ENCODE measurements at places on chromosomes 16 and 17. TPM values are rescaled to one million over a fixed set of nuclear protein-coding genes. Genes with fewer than 3 reads are reported as not detected.

DNA sequence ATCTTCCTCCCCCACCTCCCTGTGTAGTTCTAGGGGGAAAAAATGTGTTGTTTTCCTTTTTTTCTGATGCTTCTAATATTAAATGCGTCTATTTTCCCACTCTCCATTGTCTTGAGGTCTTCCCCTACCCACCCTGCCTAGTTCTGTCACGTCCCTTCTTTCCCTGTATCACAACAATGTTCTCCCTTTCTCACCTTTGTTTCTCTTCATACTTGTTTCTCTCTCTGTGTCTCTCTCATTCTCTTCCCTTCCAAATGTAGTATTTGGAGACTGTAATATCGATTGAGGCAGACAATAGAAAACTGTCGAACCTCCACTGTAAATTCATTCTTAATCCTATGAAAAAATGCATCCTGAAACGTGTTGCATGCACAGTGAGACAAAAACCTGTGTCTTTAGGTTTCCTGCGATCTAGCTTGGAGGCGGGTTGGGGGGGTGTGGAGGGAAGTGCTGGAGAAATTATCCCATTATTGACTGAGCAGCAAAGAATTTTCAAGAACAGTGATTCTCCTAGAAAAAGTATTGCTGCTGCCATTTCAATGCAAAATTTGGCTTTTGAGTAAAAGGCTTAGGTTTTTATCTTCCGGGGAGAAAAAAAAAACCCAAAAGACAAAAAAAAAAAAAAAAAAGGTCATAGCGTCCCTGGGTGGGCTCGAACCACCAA lies 1.3 kb upstream of the PSMB3 start:
- peak; percentile 74 for DNase-seq
- peaks cover 36% of the 10 kb centered on the region for H3K4me1 ChIP-seq
- peaks cover 92% of the 10 kb centered on the region for H3K36me3 ChIP-seq
- H3K27ac ChIP-seq, result peak overlapping the region; percentile 85
- peak overlapping the region; percentile 78 for H3K4me3 ChIP-seq

The MED31 gene
- total RNA-seq, result 19.9 TPM

GRCh38 chr16:73433731-73434307 lies 385.9 kb upstream of the ZFHX3 start:
- H3K36me3 ChIP-seq, result no peaks in the 10 kb centered on the region
- DNase-seq, result no peak
- H3K4me3 ChIP-seq, result no peak overlapping the region
- H3K27ac ChIP-seq, result no peak overlapping the region
- no peaks in the 10 kb centered on the region for H3K4me1 ChIP-seq

GRCh38 chr17:81436294-81436849 lies 41.1 kb downstream of the BAHCC1 start:
- no peaks in the 10 kb centered on the region for H3K4me1 ChIP-seq
- H3K27ac ChIP-seq, result no peak overlapping the region
- DNase-seq, result no peak
- H3K27me3 ChIP-seq, result peaks cover 57% of the 10 kb centered on the region

DNA sequence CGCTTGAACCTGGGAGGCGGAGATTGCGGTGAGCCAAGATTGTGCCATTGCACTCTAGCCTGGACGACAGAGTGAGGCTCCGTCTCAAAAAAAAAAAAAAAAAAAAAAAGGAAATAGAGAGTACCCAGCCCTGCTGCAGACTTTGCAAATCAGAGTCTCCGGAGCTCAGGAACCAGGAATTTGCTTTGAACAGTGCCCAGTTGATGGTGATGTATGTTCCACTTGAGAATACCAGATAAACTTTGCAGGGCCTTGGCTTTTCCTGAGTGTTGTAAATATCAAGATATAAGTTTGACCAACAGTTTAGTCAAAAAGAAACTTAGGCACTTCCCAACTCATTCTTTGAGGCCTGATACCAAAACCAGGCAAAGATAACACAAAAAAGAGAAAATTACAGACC lies 30.6 kb upstream of the MAP3K14 start:
- H3K27me3 ChIP-seq, result no peaks in the 10 kb centered on the region
- H3K4me3 ChIP-seq, result no peak overlapping the region
- no peak overlapping the region for H3K27ac ChIP-seq
- DNase-seq, result no peak
- no peaks in the 10 kb centered on the region for H3K36me3 ChIP-seq
- no peaks in the 10 kb centered on the region for H3K4me1 ChIP-seq

The TPSD1 gene
- not detected for total RNA-seq

DNA sequence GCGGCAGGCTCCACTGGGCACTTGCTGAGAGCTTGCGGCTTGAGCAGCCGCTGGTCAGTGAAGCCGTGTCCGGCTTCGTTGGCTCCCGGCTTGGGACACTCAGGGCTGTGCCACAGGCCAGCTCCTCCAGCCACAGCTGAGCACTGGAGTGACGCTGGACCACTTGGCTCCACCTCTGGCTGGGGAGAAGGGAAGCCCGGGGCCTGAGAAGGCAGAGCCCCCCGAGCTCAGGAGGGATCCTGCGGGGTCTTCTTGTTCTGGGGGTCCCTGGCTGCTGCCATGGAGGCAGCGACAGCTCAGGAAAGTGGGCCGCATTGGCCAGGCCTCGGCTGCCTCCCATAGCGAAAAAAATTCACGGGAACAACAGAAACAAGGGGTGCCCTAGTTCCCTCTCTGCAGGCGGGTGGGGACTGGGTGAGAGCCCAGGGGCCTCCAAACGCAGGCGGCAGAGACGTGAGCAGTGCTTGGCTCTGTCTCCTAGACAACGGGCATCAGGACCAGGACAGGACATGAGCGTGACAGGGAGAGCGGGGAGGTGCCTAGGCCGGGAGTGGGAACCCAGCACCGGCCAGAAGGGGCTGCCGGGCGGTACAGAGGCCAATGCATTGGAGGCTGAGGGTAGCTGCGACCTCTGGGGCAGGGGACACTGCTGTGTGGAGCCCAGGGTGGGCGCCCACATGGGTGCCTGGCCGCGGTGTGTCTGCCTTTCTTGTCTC lies 37.7 kb downstream of the SLC7A5 start:
- H3K27ac ChIP-seq, result peak overlapping the region; percentile 79
- H3K4me1 ChIP-seq, result peaks cover 7% of the 10 kb centered on the region
- no peak for DNase-seq

DNA sequence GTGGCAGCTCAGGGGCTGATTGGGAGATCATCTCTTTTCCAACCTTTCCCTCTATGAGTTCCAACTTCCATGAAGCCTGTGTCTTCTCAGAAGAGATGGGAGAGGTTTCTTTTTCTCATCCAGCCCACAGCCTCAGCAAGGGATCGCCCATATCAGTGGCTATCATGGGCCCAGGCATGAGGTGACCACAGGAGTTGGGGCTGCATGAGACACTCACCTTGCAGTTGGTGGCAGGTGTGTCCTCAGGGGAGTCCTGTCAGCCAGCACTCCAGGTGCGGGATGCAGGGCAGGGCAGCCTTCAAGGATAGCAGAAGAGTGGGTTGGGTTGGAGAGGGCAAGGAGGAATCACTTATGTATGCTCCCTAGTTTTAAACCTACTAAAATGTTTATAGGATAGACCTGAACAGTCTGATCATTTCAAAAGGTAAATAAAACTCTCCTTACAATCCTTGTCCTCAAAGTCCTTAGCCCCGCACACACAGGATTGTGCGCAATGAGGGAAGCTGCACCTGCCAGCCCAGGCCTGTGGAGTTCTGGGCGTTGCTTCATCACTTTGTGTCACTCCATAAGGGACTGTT lies 811.1 kb downstream of the KCNJ18 start:
- no peak overlapping the region for H3K4me3 ChIP-seq
- no peaks in the 10 kb centered on the region for H3K27me3 ChIP-seq
- peaks cover 3% of the 10 kb centered on the region for H3K36me3 ChIP-seq

DNA sequence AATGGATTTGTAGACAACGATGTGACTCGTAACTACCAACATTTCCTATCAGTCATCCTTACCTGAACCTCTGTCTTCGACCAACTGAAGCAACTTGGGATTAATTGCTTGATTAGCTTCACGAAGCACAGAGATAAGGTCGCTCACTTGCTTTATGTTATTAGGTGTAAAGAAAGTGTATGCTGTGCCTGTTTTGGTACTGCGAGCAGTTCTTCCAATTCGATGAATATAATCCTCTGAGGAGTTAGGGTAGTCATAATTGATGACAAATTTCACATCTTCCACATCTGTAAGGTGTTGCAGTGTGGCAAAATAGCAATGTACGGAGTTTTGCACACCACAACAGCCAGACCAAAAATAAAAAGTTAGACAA lies 3.6 kb upstream of the POLG2 start:
- peaks cover 93% of the 10 kb centered on the region for H3K36me3 ChIP-seq
- H3K27ac ChIP-seq, result peak overlapping the region; percentile 81
- no peak for DNase-seq

The KIF19 gene
- total RNA-seq, result not detected

DNA sequence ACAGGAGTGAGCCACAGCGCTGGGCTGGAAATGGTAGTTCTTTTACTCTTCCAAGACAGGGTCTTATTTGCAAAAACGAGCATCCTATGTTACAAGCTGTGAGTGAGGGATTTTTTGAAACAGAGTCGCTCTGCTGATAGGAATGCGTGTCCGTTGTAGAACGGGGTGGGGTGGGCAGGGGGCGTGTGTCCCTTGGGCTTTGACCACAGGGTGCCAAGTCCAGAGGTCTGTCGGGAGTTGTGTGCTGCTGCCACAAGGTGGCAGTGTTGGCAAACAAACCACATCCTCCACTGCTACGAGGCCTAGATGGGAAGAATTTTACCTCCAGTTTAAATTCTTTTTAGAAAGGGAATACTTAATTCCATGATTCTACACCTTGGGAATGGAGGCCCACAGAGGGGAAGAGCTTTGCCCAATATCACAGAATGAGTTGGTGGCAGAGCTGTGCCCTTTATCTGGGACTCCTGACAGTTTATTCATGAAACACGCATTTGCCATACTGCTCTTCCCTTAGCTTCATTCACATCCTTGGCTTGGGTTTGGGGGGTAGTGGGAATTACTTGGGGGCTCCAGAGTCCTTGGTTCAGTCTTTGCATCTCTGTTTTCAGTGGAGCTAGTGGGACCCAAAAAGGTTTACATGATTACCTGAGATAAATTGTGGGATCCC lies 30.6 kb upstream of the ETV4 start:
- peaks cover 37% of the 10 kb centered on the region for H3K4me1 ChIP-seq
- no peak overlapping the region for H3K4me3 ChIP-seq
- no peaks in the 10 kb centered on the region for H3K36me3 ChIP-seq
- H3K27me3 ChIP-seq, result no peaks in the 10 kb centered on the region
- H3K27ac ChIP-seq, result no peak overlapping the region
- DNase-seq, result peak; percentile 84

Measured in Calu3 (cell line).